ENCODE measurements at places on chromosomes 7 and 10.

DNA sequence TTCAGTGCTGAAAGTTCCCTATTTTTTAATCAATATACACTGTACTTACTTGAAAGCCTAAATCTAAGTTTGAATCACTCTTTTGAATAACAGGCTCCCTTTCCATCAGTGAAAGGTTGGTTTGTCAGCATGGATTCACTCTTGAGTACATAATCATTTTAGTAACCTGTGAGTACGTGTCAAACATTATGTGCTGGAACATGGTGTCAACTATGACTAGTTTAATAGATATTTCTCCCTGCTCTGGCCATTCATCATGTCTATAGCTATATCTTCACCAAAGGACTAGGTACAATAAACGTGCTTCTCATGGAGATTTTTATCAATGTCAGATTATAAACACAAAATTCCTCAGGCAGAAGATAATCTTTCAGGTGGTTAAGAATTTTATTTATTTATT lies 61.7 kb upstream of the MDFIC start:
- DNase-seq = no peak

GRCh38 chr7:157012113-157012547 lies 1.7 kb upstream of the MNX1 start:
- DNase-seq = no peak

DNA sequence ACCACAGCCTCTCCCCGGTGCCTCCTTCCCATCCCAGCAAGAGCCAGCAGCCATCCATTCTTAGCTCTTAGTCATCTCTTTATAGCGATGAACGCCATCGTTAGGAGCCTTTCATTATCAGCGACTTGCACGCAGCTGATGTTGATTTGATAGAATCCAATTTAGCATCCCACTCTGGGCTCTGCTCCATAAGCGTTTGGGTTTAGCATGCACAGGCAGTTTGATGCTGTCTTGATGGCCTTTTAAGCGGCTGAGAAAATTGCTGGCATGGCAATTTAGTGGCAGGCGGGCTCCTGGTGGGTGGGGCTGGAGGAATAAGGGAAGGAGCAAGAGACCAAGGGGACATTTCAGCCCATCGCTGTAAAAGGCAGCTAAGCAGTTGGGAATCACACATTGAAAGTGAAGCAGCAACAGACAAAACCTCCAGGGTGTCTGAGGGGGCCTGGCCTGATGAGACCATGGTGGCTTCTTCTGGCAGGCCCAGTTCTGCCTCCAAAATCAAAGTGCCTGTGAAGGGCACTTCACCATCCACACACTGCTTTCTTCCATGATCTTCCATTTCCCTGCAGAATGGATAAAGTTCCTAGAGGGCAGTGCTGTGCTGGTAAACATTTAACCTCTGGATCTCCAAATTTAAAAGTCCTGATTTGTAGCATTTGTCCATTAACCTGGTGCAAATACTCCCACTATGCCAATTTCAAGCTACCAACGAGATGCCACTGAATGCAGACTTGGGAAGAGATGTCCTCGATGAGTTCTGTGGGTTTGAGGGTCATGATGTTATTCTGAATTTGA lies 107.8 kb upstream of the PLXNA4 start:
- DNase-seq = no peak

DNA sequence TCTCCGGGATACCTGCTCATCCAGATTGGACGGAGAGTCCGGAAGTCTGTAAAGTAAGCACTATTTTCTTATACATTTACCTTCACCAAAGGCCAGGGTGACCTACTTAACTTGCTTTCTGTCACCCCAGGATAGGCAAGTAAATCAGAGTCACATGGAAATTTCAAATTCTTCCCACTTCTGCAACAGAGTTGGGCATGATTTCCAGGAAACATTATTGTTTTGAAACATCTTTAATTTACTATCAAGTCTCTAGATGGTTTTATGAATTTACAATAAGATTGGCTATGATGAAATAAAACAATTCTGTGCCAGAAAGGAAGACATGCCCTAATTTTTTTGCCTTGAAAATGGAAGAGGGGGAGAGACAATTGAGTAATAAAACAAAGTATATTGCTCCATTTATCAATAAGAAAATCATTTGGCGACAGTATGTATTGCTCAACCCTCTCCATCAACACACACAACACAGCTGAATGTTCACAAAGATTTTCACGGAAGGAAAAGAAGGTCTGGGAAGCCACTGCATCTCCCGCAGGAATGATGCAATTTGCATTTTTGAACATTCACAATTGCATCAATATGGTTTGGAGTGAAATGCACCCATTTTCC lies 702.8 kb downstream of the PARD3 start:
- no peak for DNase-seq

GRCh38 chr7:30846378-30846777 lies 65.3 kb upstream of the AQP1 start:
- DNase-seq = no peak

DNA sequence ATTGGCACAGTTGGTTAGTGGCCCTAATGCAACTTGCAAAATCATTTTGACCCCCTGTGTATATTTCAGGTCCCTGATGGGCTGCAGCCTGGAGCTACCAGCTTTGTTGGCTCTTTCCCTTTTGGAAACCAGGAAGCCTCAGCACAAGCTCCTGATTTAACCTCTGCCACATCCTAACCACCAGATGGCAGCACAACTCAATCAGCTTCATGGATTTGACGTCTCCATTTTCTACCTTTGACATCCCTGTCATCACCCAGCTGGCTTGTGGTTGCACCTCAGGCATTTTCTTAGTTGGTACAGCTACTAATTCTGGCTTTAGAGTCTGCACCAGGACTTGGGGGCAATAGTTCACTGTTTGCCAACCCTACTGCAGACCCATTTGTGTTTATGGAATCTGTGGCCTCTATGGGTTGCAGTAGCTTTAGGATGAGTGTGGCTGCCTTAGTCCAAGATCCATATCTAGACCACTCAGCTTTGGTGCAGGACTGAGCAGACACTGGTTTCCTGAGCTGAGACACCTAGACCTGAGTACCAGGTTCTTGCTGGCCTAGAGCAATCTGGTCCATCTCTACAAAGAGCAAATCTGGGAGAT lies 456.2 kb downstream of the REEP3 start:
- DNase-seq = peak; percentile 11

DNA sequence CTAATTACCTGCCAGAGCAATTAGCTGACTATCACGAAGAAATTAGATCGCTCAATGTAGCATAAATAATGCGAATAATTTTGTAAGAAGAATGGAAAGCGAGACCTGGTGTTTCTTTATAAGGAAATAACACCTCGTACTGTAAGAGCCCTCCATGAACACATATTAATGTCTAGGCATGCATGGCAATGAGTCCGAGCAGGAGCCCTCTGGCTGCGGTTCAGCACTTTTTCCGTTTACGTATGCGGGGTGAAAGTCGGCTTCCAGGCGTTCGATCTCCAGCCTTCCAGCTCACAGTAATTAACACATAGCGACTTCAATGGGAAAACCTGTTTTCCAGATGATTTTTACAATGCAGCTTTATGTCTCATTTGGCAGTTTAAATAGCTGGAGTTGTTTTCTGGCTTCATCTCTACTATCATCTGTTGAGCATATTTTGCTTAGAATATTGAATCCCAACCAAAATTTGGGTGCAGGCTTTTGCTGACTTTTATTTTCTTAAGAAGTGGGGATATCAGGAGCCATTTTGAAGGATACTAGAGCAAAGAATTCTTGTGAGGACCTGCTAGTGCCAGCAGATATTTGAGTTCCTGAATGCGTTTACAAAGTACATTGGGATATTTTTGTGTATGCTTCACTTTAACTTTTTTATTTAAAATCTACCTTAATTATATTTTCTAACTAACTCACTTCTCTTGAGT lies 7.2 kb upstream of the SP8 start:
- DNase-seq = no peak

GRCh38 chr7:99975782-99976521 lies at the start of gene AZGP1:
TSS of gene AZGP1 (minus strand) at chr7:99976031. CDS start at chr7:99976020, 11 bp downstream.
- DNase-seq = no peak

DNA sequence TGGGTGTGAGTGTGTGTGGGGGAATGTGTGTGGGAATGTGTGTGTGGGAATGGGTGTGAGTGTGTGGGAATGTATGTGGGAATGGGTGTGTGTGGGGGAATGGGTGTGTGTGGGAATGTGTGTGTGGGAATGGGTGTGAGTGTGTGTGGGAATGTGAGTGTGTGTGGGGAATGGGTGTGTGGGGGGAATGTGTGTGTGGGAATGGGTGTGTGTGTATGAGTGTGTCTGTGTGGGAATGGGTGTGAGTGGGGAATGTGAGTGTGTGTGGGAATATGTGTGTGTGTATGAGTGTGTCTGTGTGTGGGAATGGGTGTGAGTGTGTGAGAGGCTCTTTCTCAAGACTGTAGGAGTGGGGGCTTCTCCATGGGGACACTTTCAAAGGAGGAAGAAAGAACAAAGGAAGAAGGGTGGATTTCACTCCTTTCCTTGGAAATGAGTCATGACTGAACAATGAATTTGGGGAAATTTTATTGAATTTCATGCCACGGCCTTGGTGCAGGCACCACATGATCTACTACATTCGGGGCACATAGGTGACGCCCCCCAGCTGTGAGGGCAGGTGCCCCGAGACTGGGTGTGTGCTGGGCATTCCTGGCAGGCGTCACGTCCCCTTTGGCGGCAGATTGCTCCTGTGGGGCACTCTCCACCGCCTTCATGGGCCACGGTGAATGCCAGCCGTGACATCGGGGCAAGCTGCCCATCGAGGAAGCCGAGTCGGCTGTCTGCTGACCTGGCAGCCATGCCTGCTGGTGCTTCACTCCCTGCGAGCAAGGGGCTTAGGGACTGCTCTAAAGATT lies 88.8 kb upstream of the INSIG1 start:
- DNase-seq = no peak

GRCh38 chr10:50490241-50490640 lies 133.5 kb downstream of the SGMS1 start:
- DNase-seq = no peak

DNA sequence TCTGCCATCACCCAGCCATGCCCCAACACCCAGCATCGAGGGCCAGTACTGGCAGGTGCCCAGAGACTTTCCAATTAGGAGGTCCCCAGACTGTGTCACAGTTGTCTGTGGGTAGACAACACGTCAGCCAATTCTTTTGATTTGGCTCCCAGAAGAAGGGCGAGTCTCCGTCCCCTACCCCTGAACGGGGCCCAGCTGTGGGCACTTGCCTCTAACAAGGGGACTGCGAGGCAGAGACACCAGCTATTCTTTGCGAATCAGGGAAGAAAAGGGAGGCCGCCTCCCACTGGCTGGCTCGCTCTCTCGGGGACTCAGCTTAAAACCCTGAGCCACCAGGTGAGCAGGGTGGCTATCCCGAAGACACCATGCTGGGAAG lies 167.3 kb downstream of the USP6NL start:
- no peak for DNase-seq

DNA sequence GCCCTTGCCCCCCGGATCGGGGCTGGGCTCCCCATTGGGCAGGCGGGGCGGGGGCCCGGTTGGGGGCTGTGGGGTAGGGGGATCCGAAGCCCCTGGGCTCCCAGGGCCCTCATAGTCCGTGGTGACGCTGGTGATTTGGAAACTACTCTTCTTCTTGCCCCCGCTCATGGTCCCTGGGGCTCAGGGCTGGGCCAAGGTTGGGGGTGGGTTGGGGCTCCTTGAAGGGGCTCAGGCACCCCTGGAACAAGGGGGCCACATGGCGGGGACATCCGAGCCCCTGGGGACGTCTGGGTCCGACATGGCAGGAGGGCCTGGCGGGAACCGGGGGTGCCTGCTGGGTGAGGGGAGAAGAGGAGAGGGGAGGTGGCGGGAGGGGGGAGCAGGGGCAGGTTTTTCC lies 1.1 kb downstream of the TSC22D4 start:
- DNase-seq = no peak

Data from hypothalamus (tissue), 51 donors.